ENCODE measurements at places on chromosomes 11 and 22.
A peak's percentile ranks its signal among the peaks of the same experiment; 100 is the strongest.

DNA sequence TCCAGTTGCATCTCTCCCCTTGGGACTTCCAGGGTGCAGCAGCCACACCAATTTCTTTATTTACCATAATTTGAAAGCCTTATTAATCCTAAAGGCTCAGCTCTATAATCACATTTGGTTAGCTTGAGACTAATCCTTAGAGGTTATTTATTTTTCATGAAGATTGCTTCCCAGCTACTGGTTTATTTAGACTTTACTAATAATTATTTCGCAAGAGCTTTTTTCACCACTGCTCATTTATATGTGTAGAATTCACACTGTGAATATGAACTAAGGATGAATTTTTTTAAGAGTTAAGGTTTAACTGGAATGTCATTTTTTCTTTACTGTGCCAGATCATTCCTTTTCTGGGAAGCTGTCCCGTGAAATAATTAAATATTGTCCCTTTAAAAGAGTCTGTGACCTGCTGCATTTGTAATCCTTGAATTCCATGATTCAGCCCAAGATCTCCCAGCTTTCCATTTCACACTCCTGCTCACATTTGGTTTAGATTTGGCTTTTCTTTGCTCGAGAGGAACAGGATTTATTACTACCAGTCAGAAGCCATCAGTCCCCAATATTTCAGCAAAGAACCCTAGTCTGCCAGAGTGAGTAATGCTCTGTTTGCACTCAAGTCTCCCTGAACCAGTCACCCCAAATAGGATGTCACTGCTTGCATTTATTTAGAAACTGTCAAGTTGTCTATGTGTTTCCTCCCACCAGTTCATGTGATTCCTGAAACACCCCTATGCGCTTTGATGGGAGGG is 4.4 kb upstream of the CD44 start:
- DNase-seq: no peak

GRCh38 chr22:36571991-36572390 is 43.0 kb upstream of the EIF3D start:
- DNase-seq: no peak

DNA sequence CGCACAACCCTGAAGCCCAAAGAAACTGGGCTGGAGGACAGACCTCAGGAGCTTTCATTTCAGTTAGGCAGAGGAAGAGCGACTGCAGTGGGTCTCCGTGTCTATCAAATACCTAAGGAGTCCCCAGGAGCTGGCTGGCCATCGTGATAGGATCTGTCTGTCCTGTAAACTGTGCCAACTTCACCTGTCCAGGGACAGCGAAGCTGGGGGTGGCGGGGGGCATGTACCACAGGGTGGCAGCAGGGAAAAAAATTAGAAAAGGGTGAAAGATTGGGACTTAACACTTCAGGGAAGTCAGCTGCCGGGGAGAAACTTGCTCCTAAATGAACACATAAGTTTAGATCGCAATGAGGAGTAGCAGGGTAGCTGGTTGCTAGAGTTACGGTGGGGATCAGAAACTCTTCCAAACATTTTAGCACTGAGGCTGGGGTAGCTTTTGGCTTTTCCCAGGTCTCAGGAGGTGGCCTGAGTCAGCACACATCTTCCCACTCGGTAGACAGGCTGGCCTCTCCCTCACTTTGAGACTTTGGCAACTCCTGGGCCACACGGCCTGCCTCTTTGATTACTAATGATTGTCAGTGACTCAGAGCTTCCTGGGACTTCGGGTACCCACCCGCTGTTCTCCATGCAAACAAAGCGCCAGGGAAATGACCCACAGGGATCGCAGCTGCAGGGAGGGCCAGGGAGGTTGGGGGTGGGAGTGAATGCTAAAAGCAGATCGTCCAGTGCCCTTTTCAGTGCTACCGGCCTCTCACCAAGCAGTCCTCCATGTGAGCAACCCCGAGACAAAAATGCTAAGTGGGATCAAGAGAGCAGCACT is 2.9 kb upstream of the MTFP1 start:
- peak; percentile 97 for DNase-seq

DNA sequence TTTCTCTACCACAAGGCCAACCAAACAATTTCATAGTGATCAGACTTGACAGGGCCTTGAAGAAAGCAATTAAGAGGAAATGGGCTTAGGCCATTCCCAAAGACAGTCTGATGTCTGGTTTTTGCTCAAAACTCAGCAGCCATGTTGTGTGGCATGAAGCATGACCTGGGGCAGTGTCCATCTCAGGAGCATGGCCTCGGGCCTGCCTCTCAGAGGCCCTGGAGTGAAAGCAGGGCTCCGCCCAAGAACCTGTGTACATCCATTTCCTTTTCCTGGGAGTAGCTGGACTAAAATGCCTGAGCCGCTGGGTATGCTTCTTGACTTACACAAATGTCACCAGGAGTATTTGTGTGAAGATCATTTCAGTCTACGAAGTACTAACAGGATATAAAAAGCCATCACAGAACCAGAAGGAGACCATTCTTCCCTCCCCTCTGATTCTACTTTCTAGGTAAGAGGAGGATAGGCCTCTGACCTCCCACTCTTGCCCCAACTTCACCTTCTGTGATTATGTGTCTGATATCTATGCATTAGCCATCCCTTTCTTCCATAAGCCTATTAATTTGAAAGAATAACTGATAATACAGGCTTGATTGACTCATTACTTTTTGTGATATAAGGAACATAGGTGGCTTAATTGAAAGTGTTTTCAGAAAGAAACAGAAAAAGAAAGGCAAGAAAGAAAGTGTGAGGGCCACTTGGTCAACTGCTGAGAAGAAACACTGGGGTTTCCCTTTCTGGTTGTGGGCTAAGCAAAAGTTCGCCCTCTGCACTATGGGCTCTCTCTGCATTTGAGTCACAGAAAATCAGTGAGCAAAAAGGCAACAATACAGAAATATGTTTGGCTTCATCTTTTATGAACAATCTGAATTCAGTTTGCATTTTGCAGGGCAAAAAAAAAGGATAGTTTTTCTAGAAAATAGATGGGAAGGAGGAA is 188.6 kb upstream of the MTMR2 start:
- no peak for DNase-seq

DNA sequence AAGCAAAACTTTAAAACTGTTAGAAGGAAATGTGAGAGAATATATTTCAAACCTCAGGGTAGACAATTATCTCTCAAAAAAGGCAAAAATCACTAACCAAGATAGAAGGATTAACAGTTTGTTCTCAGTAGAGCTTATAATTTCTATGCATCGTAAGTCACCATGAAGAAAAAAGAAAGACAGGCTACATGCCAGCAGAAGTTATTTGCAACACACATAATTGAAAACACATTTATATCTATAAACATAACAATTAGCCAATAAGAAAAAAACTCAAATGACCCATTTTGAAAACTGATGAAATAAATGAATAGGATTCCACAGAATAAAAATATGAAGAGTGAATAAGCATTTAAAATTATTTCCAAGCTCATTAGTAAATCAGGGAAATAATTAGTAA is 24.4 kb upstream of the SNX19 start:
- no peak for DNase-seq

- no peak for DNase-seq
Measured at GRCh38 chr22:41092847-41093411, 537 bp downstream of the EP300 start.

GRCh38 chr11:85086504-85087284 is 540.5 kb downstream of the DLG2 start:
- no peak for DNase-seq

- no peak for DNase-seq
Measured at GRCh38 chr22:29230972-29231875, 25.5 kb downstream of the EMID1 start.

- DNase-seq: peak; percentile 59
Measured at GRCh38 chr11:59754859-59755700, at the start of gene STX3. Gene STX3, plus strand, starts transcription at chr11:59755376. Its CDS starts 230 bp downstream, at chr11:59755606.

- DNase-seq: no peak
Measured at GRCh38 chr11:72240461-72241290, 3.3 kb downstream of the PHOX2A start.

DNA sequence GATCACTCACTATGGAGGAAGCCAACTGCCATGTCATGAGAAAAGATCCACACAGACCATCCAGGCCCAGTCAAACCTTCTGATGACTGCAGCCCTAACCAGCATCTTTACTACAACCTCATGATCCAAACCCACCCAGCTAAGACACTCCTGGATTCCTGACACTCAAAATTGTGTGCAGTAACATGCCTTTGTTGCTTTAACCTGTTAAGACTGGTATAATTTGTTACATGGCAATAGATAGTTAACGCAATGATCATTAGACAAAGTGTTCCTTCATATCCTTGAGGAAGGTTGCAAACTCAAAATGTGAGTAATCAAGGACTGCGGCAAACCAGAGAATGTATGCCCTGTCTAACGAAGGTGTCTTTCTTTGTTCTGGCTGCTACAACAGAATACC is 47.1 kb upstream of the CSNK2A3 start:
- no peak for DNase-seq

GRCh38 chr11:86861810-86862209 is 61.5 kb downstream of the PRSS23 start:
- no peak for DNase-seq

DNA sequence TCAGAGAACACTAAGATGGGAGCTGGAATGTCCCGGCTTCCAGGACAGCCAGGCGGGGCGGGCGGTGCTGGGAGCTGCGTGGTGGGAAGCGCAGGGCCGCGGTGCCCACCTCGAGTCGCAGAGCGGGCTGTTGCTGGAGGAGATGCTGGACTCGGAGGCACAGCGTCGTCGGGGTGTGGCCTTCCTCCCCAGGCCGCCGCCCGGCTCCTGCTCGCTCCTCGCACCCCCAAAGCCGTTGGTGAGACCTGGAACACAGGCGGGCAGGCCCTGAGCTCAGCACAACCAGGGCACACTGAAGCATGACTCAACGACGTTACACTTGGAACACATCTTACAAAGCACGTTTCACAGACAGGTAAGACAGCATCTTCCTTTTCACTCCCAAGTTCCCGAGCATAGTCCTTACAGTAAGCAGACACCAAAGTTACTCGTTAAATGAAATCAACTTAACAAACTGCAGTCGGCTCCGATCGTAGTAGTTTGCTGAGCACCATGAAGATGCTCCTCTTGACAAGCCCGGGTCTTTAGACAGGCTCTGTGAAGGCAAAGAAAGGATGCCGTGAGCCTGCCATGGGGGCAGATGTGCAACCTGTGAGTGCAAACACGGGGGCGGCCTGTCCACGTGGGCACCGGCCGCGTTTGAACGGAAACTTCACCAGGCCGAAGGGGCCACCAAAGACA is 50.0 kb downstream of the BRD1 start:
- DNase-seq: no peak

GRCh38 chr11:100625041-100625440 is 62.0 kb upstream of the ARHGAP42 start:
- DNase-seq: no peak

DNA sequence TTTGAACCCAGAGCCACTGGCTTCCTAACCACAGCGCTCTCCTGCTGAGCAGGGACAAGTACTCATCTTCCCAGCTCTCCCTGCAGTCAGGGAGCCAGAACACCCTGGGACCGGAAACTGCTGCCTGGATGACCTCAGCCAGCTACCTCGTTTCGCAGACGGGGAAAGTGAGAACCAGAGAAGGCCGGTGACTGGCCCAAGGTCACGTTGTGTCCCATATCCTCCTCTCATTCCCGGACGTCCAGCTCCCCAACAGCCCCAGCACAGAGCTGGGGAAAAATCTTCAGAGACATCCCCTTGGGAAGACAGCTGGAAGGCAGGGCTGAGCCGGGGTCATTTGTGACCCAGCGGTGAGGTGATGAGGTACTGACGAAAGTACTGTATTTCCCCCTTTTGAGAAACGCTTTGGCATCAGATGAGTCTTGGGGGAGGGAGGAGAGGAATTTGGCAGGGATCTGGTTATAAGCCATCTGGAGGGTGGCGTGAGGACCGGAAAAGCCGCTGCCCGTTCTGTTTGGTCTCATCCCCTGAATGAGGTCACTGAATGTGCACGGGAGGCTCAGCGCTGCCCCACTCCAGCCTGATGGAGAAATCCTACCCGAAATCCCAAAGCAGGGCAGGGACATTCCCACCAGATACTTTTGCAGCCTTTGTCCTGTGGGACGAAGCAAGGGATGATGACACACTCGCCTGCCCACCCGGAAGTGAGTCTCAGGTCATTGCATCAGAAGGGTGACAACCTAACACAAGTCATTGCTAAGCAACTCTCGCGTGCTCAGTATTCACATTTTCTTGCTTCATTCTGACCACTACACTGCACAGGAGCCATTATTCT is 41.1 kb downstream of the LIF start:
- peak; percentile 97 for DNase-seq

GRCh38 chr22:48395201-48395600 is 1432.5 kb downstream of the BRD1 start:
- DNase-seq: no peak

- no peak for DNase-seq
Measured at GRCh38 chr11:134751031-134751585, 339.1 kb upstream of the B3GAT1 start.

- DNase-seq: peak; percentile 15
Measured at GRCh38 chr11:84780689-84781293, 846.4 kb downstream of the DLG2 start.

DNA sequence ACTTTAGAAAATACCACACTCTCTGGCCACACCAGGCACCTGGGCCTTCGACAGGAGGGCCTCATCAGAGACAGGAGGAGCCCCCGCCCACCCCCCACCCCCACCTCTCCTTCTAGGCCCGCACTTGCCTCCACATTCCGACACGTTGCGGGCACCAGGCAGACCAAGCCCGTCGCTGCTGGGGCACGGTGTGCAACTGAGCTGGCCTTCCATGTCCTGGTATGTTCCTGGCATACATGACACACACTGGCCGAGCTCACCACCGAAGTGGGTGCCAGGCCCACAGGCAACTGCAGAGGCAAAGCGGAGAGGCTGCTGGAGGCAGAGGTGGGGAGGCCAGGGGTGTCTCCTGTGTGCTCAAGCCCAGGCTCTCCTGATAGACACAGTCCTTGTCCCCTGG is 27.0 kb upstream of the TTLL12 start:
- no peak for DNase-seq

DNA sequence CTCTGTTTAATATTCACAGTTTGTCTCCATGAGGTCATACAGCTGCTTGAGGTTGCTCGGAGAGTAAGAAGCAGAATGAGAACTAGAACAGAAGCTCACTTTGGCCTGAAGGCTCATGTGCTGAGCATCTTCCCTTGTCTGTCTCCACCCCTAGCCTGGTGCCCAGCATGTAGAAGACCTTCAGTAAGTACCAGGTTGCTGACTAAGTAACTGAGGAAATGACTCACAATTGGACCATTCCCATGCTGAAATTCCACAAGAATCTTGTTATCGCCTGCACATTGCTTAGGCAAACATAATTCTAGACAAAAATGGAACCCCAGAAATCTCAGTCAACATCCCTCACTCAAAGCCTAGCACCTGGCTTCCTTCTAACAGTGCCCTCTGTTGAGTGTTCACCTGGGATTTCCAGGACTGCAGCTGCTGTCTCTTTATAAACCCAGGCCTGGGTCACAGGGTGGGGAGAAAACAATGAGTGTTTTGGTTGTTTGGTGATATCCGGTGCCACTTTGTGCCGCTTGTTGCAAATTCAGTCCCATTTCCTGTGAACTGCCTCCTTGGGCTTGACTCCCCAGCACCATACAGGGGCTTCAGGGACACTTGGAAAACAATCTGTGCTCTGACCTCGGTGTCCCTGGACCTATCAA is 406.8 kb downstream of the ETS1 start:
- peak; percentile 86 for DNase-seq

DNA sequence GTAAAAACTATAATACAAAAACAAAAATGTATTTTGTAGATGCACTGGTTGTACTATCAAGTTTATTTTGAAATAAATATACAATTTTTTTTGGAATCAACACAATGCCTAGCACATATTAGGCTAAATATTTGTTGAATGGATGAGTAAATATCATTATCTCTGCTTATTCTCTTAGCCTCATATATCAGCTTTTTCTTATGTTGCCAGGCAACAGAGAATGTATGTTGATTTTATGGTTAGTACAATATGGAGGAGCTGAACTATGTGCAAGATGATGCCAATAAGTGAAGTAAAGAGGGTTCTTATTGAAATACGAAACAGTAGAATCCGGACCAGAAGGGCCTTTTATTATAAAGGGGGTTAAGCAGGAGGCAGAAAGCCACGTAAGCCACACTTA is 94.9 kb downstream of the FAR1 start:
- DNase-seq: no peak

All from RCC 7860 (cell line).